ENCODE measurements at places on chromosomes 5 and 9. TPM values are rescaled to one million over a fixed set of nuclear protein-coding genes. Genes with fewer than 3 reads are reported as not detected.

The RANBP3L gene
- total RNA-seq: 0.38 TPM

The PCDHB15 gene
- total RNA-seq: 3.9 TPM

The CTSV gene
- not detected for total RNA-seq

The ADAMTS12 gene
- total RNA-seq: 1.7 TPM

The PCDHB14 gene
- total RNA-seq: 3.3 TPM

The ZSWIM6 gene
- total RNA-seq: 6.6 TPM

The PKN3 gene
- total RNA-seq: 5.7 TPM

The CSF2 gene
- not detected for total RNA-seq

The SAXO1 gene
- not detected for total RNA-seq

The DOCK2 gene
- total RNA-seq: 6.3 TPM

The TMEFF1 gene
- not detected for total RNA-seq

DNA sequence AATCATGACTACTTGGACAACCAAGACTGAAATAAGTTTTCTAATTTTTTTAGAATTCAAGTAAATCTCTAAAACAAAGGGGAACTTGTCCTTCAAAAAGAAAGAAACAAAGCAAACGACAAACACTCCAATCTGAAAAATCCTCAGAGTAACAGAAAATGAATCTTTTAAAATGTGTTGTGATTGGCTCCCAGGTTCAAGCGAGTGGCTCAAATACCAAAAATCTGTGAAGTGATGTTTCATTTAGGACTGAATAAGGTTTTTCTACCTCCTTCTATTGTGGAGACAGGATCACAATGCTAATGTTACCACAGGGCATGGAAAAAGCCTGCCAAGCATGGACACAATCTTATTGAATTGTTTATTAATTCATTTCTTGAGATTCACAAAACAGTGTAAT, 415.7 kb downstream of the RAB3C start:
- DNase-seq: no peak

- no peak for DNase-seq
Observed at GRCh38 chr9:83599071-83599470, 23.9 kb upstream of the IDNK start.

DNA sequence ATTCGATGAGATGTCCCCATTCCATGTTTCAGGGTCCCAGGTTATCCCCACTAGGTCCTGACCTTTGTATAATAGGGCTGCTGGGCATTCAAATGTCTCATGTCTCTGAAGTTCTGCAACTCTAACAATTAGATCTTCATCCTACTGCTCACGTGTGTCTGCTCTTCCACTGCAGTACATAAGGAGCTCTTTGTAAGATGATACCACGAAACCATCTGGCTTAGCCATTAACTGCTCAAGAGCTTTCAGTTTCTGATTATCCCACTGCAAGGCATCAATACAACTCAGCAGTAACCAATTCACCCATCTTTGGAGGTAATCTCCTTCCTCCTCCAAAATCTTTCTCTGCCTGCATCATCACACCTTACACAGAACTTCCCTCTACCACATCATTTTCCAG, 49.9 kb upstream of the PPP2CA start:
- DNase-seq: no peak

- DNase-seq: no peak
Observed at GRCh38 chr5:177378884-177379883, 5.0 kb upstream of the SLC34A1 start.

DNA sequence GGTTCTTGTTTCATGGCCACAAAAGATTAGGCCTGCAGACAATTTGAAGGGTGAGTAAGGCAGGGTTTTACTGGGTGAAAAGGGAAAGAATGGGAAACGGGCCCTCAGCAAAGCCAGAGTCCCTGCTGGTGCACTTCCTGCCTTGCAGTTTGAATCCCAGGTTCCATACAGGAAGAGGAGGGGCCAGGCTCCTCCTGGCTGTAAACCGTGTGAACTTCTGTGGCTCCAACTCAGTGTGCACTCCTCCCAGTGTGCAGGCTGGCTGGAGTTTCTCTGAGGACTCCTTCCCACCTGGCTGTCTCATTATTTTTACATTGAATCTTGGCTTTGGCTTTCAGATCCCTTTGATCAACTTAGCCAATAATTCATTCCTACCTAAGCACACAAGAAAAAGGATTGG, 367.1 kb upstream of the KLF4 start:
- DNase-seq: no peak

DNA sequence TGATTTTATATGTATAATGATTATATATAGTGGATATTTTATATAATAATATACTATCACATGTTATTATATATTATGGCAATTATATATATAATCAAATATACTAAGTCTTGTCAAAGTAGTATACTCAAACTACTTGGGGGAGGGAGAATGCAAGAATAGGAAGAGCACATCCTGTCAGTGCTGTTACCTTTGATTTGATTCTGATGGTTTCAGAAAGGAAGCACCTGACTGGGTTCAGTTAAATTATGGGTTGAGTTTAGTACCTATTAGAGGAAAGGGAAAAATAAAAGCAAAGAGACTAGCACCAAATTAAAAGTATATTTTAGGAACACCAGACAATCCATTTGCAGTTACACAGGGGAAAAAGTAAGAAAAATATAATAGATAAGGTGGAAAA, 107.6 kb downstream of the GRIA1 start:
- DNase-seq: no peak

- DNase-seq: no peak
Observed at GRCh38 chr5:55989860-55990259, 4.9 kb downstream of the IL6ST start.

DNA sequence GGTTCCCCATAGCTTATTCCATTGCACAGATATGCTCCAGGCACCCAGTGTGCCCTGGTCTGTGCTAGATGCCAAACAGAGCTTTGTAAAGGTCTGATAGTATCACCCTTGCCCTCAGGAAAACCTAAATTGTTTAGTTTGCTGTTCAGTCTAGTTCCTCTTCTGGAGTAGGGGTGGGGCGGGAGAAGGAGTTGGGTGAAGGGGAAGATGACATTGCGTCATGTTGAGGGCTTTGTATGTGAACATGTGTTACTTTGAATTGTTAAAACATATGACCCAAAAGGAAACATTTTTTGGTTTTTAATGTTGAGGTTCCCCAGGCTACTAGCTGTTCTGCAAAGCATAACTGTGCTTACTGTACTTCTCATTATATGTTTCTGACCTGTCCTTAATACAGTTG, 40.6 kb downstream of the HACD4 start:
- peak; percentile 38 for DNase-seq

DNA sequence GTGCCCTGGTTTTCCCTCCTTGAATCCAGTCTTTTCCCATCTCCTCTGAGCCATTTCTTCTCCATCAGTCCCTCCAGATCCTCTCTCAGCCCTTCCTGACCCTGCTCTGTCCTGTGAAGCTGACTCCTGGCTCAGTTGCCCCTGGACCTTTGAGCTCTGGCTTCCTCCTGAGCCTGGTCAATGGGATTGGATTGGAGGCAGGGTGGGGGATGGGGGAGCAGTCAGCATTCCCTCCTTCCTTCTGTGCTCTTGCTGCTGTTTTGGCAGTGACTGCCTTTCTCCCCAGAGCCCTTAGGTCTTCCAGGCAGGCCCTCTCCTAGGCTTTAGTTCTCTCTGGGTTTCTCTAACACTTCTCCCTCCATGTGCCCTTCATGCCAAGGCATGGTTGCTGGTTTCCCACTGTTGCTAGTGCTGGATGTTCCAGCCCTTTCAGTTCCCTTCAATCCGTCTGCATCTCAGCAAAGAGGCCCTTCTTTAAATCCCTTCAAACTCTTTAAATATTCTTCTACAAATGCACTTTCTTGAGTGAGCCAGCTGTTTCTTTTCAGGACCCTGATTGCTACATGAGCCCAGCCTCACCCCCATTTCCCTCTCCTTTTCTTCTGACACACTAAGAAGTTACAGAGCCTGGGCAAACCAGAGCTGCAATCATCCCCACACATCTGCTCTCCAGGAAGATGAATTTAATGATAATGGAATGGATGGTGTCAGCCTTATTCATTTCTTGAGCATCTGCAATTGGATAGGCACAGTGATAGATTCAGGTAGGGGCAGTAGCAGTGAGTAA, 2.2 kb downstream of the TNFSF15 start:
- DNase-seq: no peak

- no peak for DNase-seq
Observed at GRCh38 chr9:37430841-37431597, 8.5 kb downstream of the GRHPR start.

DNA sequence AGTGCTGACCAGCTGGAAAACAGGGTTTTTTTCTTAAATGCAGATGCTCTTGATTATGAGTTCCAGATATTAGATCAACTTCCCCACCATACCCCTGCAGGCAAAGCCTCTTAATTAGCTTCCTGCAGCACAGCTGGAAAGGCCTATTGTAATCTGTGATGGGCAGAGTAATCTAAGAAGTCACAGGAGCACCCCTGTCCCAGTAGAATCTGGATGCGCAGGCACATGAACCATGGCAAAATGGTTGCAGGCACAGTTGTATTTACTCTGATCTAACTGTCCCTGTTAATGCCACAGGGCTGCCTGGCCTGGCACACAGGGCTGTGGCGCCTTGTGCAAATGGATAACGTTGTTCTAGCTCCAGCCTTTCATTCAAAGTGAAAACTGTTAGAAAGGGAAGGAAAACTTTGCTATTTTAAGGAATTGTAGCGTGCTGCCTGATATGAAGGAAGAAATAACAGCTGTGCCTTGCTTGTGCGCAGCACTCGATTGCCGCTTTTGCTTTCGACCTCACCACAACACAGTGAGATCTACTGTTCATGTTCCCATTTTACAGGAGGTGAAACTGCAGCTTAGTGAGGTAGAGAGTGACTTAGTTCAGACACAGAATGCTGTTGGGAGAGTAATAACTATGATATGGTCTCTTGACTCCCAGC, 2.3 kb downstream of the TGFBI start:
- DNase-seq: no peak

DNA sequence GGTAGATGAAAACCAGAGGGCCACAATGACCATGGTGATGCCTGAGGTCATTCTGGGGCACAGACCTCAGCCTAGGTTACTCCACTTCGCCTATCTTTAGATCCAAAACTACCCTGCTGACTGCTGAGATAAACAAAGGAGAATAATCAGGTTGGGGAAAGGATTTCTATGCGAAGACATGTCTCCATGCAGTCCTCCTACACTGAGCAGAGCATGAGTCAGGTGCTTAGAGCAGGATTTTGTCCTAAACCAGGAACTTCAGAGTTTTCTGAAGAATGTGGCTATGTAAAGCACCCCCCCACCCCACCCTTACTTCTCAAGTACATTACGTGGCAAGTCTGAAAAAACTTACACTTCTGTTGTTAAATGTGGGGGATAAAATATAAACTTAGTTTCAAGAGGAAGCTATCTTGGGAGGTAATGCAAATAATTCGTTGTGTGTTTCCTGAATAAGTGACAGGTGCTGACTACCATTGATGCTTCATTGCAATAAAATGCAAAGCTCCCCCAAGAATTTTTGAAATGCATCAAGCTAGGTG, 19.4 kb downstream of the PDCD1LG2 start:
- DNase-seq: no peak

GRCh38 chr5:154038261-154038706, 426 bp downstream of the FAM114A2 start:
- no peak for DNase-seq

- DNase-seq: no peak
Observed at GRCh38 chr5:17847286-17847685, 213.0 kb downstream of the TAF11L14 start.

- DNase-seq: no peak
Observed at GRCh38 chr9:129500161-129500862, 120.6 kb downstream of the C9orf50 start.

- no peak for DNase-seq
Observed at GRCh38 chr5:168836603-168837231, 257.5 kb upstream of the PANK3 start.

GRCh38 chr5:133341915-133342710, 270.2 kb downstream of the FSTL4 start:
- DNase-seq: no peak

GRCh38 chr9:137785704-137786161, 91.8 kb upstream of the CACNA1B start:
- no peak for DNase-seq

GRCh38 chr5:101966476-101966875, 329.6 kb downstream of the SLCO4C1 start:
- DNase-seq: no peak

- no peak for DNase-seq
Observed at GRCh38 chr5:66327008-66327407, 182.9 kb downstream of the SREK1 start.

DNA sequence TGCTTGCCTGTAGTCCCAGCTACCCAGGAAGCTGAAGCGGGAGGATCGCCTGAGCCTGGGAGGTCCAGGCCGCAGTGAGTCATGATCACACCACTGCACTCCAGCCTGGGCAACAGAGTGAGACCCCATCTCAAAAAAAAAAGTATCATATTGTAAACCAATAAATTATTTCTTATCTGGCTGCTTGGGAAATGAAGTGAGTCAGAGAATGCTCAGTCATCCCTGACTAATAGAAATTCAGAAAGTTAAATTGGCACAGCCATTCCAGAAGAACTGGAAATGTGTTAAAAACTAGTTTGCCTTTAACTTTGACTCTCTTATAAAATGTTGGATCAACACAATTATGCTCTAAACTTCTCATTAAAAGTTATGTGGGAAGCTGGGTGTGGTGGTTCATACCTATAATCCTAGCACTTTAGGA, 9.8 kb upstream of the GNE start:
- no peak for DNase-seq

DNA sequence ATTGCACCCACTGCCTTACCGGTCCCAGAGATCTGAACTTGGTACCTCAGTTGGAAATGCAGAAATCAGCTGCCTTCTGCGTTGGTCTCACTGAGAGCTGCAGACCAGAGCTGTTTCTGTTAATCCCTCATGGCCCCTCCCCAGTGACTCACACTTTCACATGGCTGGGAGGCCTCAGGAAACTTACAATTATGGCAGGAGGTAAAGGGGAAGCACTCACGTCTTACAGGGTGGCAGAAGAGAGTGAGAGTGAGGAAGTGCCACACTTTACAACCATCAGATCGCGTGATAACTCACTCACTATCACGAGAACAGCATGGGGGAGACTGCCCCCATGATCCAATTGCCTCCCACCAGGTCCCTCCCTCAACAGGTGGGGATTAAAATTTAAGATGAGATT, 648.5 kb downstream of the MTRR start:
- no peak for DNase-seq

GRCh38 chr5:150573867-150574817, 66.2 kb downstream of the NDST1 start:
- DNase-seq: no peak

- no peak for DNase-seq
Observed at GRCh38 chr9:37290940-37291485, 131.5 kb upstream of the GRHPR start.

- DNase-seq: no peak
Observed at GRCh38 chr5:135446206-135446605, 942 bp downstream of the DCANP1 start.

GRCh38 chr5:159975462-159976019, 33.4 kb upstream of the TTC1 start:
- DNase-seq: no peak
